ENCODE measurements at places on chromosomes 3 and 15.

DNA sequence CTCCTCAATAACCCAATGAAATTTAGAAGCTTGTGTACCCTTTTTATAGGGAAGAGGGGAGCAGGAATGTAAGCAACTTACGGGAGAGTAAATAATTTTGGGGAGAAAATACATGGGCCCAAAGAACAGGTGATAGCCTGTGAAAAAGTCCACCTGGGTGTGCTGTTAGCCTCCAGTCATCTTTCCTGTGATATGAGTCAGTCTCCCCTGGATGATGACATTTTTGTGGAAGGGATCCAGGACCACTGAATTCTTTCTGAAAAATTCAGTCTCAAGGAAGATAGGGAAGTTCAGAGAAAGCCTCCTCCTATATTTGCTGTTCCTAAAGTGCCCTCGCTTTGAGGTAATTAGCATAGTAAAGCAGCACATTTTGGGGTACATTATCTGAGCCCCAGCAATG lies 149.8 kb downstream of the SQOR start:
- no peak for DNase-seq

DNA sequence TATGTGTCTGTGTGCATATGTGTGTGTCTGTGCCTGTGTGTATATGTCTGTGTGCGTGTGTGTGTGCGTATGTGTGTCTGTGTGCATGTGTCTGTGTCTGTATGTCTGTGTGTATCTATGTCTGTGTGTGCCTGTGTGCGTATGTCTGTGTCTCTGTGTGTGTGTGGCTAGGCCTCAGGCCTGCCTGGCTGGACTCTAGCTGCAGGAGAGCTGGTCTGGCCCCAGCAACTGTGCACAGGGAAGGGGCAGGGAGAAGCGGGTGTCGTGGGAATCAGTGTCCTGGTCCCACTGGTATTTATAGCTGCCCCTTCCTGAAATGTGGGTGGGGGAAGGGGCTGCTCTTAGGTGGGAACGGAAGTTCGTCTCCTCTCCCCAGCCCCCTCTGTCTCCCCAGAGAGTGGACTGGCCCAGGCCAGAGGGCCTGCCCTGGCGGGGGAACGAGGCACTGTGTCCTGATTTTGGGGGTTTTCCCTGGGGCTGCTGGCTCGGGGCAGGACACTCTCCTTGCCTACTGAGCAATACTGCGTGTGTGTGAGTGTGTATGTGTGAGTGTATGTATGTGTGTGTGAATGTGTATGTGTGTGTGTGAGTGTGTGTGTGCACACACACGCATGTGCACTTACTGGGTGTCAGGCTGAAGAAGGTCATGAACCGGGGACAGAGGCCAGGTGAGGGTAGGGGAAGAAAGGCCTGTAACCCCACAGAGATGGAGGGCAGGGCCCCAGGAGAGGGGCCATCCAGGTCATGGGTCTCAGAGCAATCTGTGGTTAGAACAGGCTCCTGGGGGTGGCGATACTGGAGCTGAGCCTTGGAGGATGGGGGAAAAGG lies 6.6 kb downstream of the CSPG4 start:
- DNase-seq = no peak

DNA sequence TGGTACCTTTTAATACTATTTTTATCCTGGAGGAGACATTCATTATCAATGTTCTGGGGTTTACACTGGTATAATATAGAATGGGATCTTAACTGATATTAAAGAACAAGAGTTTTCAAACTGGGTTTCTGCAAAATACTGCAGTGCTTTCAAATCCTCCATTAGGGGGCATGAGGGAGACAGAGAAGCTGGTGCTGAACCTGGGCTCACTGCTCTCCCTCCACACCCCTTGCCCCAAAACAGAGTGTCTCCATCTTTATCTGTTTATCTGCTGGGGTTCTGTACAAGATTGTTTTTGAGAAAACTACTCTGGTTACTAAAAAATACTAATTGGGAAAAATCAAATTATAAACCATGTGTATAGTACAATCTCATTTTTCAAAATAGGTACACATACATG lies 41.7 kb downstream of the CADPS start:
- no peak for DNase-seq

GRCh38 chr3:42023380-42023779 lies 61.5 kb upstream of the ULK4 start:
- no peak for DNase-seq

- no peak for DNase-seq
These were observed 97.6 kb upstream of the CNTN3 start for GRCh38 chr3:74711913-74712512.

DNA sequence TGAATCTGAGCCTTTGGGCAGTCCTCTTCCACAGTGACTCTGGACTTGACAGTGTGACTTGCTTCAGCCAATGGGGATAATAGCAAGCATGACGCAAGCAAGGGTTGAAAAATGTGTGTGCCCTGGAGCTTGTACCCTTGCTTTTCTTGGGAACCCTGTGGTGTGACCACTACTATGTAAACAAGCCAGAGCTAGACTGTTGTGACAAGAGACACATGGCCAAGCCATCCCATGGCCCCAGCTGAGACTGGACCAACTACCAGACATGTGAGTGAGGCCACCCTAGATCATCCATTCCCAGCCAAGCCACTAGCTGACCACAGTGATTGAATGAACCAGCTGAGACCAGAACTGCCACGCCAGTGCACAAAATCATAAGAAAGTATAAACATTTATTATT lies 11.8 kb downstream of the MYO1E start:
- no peak for DNase-seq

DNA sequence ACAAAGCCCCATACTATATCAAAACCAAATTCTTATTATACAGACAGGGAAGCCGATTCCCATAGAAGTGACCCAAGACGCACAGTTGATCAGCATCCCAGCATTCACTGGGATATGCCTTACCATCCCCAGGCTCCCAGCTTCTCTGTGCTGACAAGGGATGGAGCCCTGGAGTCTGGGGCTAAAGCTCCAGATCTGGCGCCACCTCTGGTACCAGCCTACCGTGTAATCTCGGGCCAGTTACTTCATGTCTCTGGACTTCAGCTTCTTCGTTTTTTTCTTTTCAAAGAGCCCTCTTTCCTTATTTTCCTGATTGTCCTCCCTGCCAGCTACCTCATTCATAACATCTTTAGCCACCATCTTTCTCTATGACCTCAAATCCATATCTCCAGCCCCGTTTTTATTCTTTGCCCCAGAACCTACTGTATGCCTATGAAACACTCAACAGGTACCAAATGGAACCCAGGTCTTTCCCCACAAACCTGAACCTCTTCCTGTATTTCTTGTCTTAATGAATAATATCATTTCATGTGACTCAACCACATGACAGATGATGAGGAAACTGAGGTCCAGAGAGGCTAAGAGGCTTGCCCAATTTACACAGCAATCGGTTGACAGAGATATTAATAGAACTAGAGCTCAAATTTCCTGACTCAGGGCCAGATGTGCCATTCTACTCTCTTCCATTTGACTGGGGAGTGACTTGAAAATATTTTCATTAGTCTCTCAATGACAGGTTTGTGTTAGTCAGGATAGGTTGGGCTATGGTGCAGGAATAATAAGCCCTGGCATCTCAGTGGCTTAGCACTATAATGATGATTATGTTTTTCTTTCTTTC lies 85.4 kb upstream of the TLE3 start:
- no peak for DNase-seq

DNA sequence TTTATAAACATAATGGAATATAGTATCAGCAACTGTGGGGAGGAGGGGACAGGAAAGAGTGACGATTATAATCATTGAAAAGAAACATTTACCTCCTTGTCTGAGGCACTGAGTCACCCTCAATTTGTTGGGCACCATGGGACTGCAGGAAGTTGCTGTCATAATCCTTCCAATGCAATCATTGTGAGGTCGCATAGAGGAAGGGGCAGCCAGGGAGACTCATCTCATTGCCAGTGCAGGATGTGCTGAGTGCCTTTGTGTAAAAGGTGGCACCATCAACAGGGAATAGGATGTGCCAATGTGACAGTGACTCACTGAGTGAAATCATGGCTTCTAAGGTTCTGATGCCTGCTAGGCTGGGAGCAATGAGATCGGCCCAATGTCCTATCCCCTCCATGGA lies 300.4 kb upstream of the ADAMTS9 start:
- DNase-seq = no peak
